ENCODE measurements at places on chromosomes 3 and 15.

GRCh38 chr3:38960953-38961622, 90.7 kb downstream of the SCN11A start:
- H3K36me3 ChIP-seq: no peaks in the 10 kb centered on the region
- H3K4me3 ChIP-seq: no peak overlapping the region
- no peak overlapping the region for H3K27ac ChIP-seq

DNA sequence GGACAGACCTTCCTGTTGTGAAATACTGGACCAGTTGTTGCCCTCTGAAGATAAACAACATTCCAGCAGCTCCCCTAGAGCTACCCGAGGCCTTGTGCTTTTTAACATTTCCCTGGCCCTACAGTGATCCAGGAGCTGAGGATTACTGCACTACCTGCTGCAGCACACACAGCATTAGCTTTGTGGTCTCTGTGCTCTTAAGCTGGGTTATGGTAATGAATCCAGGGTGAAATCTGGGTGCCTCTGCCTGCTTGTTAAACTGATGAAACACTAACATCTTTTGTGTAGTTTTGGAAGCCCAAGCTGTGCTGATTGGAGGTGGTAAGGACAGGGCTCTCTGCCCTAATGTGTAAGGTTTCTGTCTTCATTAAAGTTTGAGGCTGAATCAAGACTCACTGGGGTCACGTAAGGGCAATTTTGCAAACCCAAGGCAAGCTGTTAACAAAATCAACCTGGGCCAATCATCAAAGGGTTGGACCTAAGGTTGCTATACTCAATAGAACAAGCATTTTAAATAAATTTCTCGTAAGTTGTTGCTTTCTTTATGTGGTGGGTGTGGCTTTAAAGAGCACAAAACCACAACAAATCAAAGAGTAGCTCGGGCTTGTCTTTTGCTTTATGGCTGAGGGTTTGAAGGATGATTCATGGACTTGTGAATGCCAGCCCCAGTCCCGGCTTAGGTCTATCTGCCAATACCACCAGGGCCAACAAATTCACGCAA, 183.9 kb downstream of the TPRG1 start:
- DNase-seq: no peak
- H3K4me1 ChIP-seq: peaks cover 5% of the 10 kb centered on the region
- no peak overlapping the region for H3K27ac ChIP-seq
- H3K27me3 ChIP-seq: no peaks in the 10 kb centered on the region
- no peak overlapping the region for H3K4me3 ChIP-seq

- no peak overlapping the region for H3K4me3 ChIP-seq
- no peaks in the 10 kb centered on the region for H3K27me3 ChIP-seq
- H3K36me3 ChIP-seq: no peaks in the 10 kb centered on the region
- peaks cover 10% of the 10 kb centered on the region for H3K4me1 ChIP-seq
Observed at GRCh38 chr3:55128225-55128823, 200.5 kb upstream of the LRTM1 start.

DNA sequence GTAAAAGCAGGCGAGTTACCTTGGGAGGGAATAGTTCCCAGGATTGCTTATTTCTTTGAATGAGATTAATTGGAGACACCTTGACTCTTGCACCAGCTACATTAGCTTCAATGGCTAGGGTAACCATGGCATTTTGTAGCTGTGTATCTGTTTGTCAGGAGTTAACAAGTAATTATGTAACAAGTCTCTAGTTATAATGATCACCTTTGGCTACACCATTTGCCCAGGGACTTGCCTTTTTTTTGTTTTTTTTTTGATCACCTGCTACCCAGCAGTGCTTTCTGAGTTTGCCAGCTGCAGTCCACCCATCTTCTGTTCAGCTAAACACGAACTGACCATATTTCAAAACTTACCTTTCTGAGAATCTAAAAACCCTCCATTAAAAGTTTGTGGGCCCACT, 2.2 kb downstream of the MED12L start:
- H3K27me3 ChIP-seq: no peaks in the 10 kb centered on the region
- no peaks in the 10 kb centered on the region for H3K36me3 ChIP-seq

GRCh38 chr15:59199626-59200465, 6.8 kb upstream of the LDHAL6B start:
- no peak overlapping the region for H3K4me3 ChIP-seq
- no peaks in the 10 kb centered on the region for H3K27me3 ChIP-seq
- peaks cover 33% of the 10 kb centered on the region for H3K4me1 ChIP-seq
- peak overlapping the region; percentile 62 for H3K27ac ChIP-seq
- no peak for DNase-seq

DNA sequence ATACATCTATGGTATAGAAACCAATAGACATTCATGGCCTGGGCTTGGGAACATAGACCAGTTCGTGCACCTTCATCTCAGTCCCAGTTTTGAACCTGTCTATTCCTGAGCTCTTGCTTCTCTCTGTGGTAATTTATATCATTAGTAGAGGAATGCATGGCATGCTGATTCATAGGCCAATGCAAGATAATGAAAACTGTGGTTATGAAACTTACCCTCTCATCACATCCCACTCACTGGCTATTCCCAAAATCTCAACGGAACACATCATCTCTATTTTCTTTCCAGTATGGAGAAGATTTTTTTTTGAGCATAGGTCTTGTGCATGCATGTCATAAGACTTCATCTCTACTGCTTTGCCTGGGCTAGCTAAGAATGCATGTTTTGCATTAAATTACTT, 18.7 kb upstream of the P2RY12 start:
- DNase-seq: no peak
- no peak overlapping the region for H3K27ac ChIP-seq
- H3K4me1 ChIP-seq: no peaks in the 10 kb centered on the region
